ENCODE measurements at places on chromosomes 12 and 14.
A peak's percentile ranks its signal among the peaks of the same experiment; 100 is the strongest.

- no peak for DNase-seq
Observed at GRCh38 chr14:64885559-64885958, 5.9 kb upstream of the SPTB start.

GRCh38 chr14:61330511-61330910, 9.1 kb downstream of the PRKCH start:
- DNase-seq = no peak

- peak; percentile 56 for DNase-seq
Observed at GRCh38 chr12:109264095-109264942, 44.8 kb downstream of the FOXN4 start.

GRCh38 chr12:24393071-24393470, 443.6 kb upstream of the SOX5 start:
- DNase-seq = no peak

DNA sequence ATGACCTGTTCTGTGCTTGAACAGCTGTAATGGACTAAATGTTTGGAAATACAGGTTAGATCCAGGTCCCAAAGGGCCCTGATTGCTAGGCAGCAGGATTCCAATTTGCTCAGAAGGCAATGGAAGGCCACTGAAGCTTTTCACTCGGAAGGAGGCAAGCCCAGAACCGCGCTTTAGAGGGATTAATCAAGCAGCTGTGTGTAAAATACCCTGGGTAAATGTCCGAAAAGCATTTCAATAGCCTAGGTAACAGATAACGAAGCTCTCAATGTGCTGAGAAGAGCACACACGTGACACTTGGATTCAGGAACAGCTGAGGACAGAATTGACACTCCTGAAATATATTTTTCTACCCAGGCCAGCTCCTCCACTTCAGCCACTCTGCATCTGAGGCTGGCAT, 436.1 kb downstream of the TMEM132D start:
- DNase-seq = no peak

- no peak for DNase-seq
Observed at GRCh38 chr12:131577766-131578165, 133.1 kb upstream of the SFSWAP start.

- DNase-seq = no peak
Observed at GRCh38 chr14:96368534-96368933, 5.2 kb downstream of the GSKIP start.

- no peak for DNase-seq
Observed at GRCh38 chr14:43141636-43142191, 1365.4 kb downstream of the FSCB start.

DNA sequence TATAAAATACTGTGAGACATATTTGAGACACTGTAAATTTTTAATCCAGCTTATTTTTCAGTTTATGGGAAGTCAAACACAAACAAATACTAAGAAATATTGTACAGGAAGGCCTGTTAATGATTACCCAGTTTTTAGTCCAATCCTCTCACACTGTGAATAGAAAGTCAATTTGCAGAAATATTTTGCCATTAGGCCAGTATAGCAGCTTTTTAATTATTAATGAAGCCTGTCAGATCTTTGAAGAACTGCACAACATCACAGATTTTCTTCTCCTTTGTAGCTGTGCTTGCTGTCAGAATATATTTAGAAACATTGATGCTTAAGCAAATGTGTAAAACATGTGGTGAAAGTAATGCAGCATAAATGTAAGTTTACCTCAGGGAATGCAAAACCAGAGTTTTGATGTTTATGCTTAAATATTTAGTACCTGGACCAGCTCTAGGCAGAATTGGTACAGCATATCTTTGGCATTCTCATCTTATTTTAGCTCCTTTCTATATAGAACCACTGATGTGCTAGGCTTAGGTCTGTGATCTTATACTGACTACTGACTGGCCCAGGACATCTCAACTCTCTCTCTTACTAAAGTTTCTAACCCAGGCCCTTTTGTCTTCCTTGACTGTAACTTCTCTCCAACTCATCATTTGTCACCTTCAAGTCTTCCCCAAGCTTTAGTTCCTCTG, 230.8 kb upstream of the NAV3 start:
- DNase-seq = no peak

GRCh38 chr12:11209113-11209512, 22.4 kb upstream of the TAS2R42 start:
- DNase-seq = no peak

GRCh38 chr14:88479574-88479987, 75.2 kb downstream of the PTPN21 start:
- no peak for DNase-seq

DNA sequence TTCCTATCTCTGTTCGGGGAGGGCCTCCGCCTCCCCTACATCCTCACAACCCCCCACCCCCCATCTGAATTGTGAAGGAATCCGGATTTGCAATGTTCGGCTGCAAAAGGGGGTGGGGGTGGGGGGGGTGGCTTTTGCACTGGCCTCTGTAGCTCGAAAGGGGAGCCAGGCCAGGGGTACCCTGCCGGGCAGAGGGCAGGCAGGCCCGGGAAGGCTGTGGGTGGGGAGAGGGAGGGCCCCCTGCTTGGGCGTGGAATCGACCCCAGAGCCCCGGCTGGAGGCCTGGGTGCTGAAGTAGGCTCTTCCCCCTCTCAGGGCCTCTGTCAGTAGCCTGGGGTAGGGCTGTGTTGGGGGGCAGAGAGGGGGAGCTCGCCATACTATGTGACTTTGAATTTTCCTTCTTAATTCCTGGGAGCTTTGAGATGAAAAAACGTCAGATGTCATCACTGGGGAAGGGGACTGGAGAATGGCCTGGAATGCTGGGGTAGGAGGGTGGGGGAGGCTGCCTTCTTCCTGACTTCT, 1.1 kb downstream of the LRP1 start:
- no peak for DNase-seq

DNA sequence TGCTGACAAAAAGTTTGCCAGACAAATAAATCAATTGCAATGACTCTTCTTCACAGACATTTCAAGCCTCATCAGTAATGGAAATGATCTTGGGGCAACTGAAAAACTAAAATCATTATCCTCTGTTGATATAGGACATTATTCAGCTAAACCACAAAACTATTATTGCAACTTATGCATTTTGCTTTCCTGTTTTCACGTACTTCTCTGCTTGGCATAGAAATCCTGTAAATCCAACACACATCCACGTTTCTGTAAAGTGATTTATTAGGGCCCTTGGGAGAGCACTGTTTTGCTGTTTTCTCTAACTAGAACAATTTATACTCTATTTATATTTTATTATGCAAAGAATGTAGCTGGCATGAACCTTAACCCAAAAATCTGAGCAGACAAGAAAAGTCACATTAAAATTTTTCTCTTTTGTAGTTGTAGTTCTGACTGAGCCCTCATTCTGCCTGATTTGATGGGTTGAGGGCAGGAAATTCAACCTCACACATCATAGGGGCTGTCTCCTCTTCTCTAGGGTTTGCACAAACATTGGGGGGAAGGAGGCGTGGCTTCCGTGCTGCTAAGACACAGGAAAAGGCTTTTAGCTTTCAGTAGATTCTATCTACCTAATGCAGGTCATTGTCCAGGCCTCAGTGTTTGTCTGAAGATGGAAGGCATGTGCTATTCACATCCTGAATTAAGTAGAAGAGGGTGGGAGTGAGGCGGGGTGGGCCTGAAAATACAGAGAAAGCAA, 11.5 kb upstream of the NUP107 start:
- DNase-seq = no peak

DNA sequence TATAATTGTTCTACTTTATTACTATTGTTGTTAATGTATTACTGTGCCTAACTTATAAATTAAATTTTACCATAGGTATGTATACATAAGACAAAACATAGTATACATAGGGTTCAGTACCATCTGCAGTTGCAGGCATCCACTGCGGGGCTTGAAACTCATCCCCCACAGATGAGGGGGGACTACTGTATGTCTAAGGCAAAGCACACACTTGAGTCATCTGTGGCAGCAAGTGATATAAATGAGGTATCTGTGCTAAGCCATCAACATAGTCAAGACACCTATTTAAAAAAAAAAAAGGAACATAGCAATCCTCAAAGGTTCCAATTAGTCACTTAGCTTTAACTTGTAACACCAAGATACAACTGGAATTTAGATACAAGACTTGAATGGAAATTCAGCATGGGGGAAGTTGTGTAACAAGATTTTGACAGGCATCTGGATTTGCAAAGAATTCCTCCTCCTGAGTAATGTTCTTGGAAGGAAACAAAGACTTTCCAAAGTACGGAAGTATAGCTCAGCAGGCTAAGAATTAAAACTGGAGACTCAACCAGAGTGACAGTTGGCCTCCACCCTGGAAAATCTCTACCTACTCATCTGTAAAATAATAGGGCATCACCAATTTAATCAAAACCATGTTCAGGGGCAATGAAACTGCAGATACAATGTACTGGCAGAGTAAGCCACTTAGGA, 14.9 kb downstream of the DCAF5 start:
- no peak for DNase-seq

- no peak for DNase-seq
Observed at GRCh38 chr12:131559517-131560516, 151.1 kb upstream of the SFSWAP start.

GRCh38 chr12:62839869-62840660, 94.9 kb downstream of the PPM1H start:
- DNase-seq = no peak

GRCh38 chr12:82730953-82731459, 44.3 kb downstream of the TMTC2 start:
- DNase-seq = no peak

- DNase-seq = no peak
Observed at GRCh38 chr12:114343585-114344302, 62.2 kb downstream of the TBX5 start.

- no peak for DNase-seq
Observed at GRCh38 chr12:124400124-124400523, 105.2 kb downstream of the RFLNA start.

GRCh38 chr12:113722747-113723146, 243.4 kb downstream of the RBM19 start:
- no peak for DNase-seq
